IPS-NIHi11 (cell line): ENCODE measurements at places on chromosomes 3 and 15.
A peak's percentile ranks its signal among the peaks of the same experiment; 100 is the strongest.

DNA sequence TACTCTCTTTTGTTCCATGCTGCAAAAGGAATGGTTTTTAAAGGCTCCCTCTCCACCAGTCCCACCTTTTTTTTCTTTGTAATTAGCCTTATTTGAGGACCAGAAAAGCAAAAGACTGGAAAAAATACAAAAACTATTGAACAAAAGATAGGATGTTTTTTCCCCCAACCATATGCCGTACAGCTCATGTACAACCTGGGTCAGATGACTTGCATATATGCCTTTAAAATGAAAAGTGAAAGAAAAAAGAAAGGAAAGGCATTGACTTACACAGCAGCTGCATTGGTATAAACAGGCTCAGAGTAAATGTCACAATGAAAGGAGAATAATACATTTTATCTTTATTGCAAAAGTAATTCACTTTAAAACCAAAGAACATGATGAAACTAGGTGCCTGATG lies 69.5 kb upstream of the CMC1 start:
- DNase-seq = no peak

GRCh38 chr3:137764563-137765309 lies 621 bp downstream of the SOX14 start:
- no peak for DNase-seq

DNA sequence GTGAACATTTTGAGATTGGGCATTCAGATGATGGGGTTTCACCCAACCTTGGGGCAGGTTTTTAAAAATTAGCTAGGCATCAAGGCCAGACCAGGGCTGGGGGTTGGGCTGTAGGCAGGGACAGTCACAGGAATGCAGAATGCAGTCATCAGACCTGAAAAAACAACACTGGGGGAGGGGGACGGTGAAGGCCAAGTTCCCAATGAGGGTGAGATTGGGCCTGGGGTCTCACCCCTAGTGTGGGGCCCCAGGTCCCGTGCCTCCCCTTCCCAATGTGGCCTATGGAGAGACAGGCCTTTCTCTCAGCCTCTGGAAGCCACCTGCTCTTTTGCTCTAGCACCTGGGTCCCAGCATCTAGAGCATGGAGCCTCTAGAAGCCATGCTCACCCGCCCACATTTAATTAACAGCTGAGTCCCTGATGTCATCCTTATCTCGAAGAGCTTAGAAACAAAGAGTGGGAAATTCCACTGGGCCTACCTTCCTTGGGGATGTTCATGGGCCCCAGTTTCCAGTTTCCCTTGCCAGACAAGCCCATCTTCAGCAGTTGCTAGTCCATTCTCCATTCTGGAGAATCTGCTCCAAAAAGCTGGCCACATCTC lies 6.1 kb downstream of the RHO start:
- DNase-seq = no peak

DNA sequence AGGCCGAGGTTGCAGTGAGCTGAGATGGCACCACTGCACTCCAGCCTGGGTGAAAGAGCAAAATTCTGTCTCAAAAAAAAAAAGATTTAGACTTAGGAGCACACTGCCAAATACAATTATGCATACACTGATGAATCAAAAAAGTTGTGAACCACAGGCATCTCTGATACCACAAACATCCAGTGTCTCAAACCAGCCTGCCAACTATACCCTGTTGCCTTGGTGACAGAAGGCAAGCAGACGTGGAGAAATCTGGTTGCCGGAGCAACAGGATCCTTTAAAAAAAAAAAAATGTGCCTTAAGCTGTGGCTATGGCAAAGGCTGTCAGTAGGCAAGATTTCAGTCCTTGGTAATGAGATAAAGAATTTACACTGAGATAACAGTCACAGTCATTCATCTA lies 202.3 kb downstream of the NEK10 start:
- peak; percentile 16 for DNase-seq

DNA sequence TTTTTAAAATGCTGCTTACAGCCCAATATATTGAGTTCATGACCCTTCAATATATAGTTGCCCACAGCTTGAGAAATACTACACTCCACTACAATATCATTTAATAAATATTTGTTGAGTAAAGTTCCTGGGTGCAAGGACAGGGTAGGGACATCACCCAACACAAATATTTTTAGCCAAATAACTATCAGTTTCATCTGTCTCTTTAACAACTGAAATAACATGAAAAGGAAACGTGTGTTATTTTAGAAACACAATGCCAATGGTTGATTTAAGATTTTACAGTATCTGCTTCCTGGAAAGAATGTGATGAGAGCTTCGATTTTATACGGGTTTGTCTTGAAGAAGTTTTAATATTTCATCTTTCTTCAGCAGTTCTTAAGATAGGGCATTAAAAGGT lies 67.7 kb upstream of the CDV3 start:
- DNase-seq = no peak

DNA sequence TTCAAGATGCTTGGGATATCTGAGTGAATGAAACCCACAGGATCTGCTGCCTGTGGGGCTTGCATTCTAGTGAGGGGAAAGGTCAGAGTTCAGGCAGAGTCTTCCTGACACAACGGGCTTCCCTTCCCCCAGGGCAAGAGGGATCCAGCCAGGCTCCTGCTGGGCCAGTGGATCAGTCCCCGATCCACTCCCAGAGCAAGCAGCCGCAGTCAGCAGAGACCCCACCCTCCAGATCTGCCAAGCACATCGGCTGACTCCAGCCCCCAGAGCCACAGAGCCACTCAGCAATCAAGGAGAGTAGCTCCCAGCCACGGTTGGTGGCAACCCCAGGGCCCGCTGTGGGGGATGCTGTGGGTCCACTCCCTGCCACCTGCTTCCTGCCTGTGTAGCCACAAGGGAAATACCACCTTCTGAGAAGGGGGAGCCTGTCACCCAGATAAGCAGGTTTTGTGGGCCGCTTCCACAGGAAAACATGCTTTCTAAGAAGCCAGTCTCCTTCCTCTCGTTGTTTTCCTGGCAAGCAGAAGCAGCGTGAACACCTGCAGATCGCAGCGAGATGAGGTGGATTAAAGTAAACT lies 44.9 kb downstream of the CPN2 start:
- DNase-seq = no peak

- no peak for DNase-seq
Observed at GRCh38 chr15:70201425-70201775, 103.7 kb upstream of the TLE3 start.

GRCh38 chr3:121724130-121724529 lies 25.4 kb downstream of the GOLGB1 start:
- no peak for DNase-seq

DNA sequence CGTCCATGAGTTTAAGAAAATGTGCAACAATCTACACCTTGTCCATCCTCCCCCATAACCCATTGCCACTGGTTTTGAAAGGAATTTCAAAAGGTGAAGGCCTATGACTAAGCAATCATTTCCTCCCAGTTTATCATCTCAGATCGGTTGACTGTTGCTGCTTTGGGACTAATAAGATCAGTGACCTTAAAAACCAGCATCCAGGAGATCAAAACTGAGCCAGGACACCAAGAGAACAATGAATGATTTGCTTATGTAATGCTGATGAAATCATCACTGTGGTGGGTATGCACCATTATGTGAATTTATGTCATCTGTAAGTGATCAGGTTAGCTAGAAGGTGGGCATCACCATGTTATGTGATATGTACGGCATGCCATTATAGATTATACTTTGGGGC lies 195.5 kb downstream of the SSR3 start:
- DNase-seq = no peak

DNA sequence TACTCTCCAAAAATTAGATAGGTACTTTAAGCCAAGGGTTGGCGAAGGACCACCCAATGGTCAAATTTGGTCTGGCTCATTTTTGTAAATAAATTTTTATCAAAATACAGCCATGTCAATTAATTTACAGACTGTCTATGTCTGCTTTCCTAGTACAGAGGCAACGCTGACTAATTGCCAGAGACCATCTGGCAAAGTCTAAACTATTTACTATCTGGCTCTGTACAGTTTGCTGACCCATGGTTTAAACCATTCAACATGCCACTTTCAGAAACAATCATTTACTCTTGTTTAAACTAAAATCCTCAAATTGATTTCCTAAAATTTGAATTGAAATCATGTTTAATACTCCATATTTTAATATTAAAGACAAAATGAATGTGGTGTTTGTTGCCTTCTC lies 25.9 kb downstream of the CBLB start:
- DNase-seq = no peak

DNA sequence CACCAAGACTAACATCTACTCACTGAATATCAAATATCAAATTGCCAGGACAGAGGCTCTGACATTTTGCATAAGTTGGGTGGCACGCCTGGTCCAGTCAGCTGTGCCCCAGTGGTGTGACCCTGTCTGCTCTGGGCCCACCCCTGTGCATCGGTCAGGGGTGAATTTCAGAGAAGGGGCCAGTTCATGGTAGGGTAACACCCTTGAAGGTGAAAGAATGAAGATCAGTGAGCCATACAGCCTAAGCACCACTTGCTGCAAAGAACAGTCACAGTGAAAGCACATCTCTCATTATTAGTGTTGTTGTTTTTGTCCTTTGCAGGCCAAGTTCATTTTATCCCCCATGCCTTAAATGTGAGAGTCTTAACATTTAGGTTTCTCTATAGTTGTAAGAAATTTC lies 86.8 kb downstream of the MYRIP start:
- no peak for DNase-seq
